ENCODE measurements at places on chromosomes 11 and 22. TPM values are rescaled to one million over a fixed set of nuclear protein-coding genes. Genes with fewer than 3 reads are reported as not detected.

The OR8A1 gene
- total RNA-seq: not detected

The SLC6A5 gene
- 0.18 TPM for total RNA-seq

The CYTH4 gene
- 12.2 TPM for total RNA-seq

The SERPIND1 gene
- 0.53 TPM for total RNA-seq

The TRPM5 gene
- total RNA-seq: 1.1 TPM

The SPDYC gene
- not detected for total RNA-seq

The MN1 gene
- 11.3 TPM for total RNA-seq

The OR51B4 gene
- total RNA-seq: 1.5 TPM

The SAA2 gene
- not detected for total RNA-seq

Measured in metanephros (tissue), 2 donors.